CD8-positive, alpha-beta T cell (primary cell): ENCODE measurements at places on chromosomes 4 and X.

GRCh38 chr4:52904421-52904820, 42.3 kb downstream of the RASL11B start:
- no peak for DNase-seq

DNA sequence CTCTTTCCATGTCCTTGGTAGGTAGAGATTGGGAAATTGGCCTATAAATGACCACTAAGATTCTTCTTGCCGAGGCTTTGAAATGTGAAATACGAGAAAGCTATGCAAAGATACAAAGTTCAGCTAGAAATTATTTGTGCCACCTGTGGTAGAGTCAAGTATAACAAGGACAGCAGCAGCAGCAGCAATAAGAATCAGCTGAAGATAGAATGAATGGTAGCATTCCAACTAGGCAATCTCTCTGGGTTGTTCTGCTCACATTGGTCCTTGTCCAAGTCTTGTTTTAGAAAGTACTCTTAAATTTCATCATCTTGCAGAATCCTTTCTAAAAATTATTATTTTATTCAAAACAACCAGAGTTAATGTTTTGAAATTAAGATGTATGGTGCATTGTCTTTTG, 67.8 kb upstream of the PCDH10 start:
- DNase-seq: no peak

GRCh38 chr4:1349359-1350168, 2.6 kb downstream of the UVSSA start:
- no peak for DNase-seq

- no peak for DNase-seq
These were observed 9.0 kb downstream of the CTBP1 start for GRCh38 chr4:1239950-1240307.

- no peak for DNase-seq
These were observed at the start of gene SLC38A5 for GRCh38 chrX:48470110-48470832. Gene SLC38A5, minus strand, starts transcription at chrX:48470260. Its CDS starts 2,336 bp downstream, at chrX:48467924.

GRCh38 chr4:134708616-134709015, 507.0 kb upstream of the PABPC4L start:
- DNase-seq: no peak

- no peak for DNase-seq
These were observed 1413.0 kb downstream of the PCDH7 start for GRCh38 chr4:32133141-32133540.

- DNase-seq: no peak
These were observed 239.6 kb upstream of the VEGFC start for GRCh38 chr4:177032341-177032740.

- peak; percentile 22 for DNase-seq
These were observed 548 bp downstream of the NEUROG2 start for GRCh38 chr4:112515198-112516065.

GRCh38 chr4:7089213-7089986, 21.5 kb upstream of the GRPEL1 start:
- DNase-seq: no peak

GRCh38 chrX:17547658-17548057, 172.7 kb downstream of the NHS start:
- no peak for DNase-seq

DNA sequence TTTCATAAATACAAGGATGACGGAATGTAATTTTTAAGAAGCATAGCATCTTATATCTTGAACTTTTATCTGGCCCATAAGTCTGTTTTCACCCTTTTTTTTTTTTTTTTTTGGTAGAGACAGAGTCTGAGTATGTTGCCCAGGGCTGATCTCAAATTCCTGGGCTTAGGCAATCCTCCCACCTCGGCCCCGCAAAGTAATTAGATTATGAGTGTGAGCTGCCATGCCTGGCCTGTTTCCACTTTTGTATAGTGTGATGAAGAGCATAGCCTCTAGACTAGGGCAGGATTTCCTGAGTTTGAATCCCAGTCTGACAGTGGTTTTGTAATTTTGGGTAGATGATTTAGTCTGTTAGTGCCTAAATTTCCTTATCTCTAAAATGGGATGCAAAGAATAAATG, 11.0 kb downstream of the STIM2 start:
- no peak for DNase-seq

DNA sequence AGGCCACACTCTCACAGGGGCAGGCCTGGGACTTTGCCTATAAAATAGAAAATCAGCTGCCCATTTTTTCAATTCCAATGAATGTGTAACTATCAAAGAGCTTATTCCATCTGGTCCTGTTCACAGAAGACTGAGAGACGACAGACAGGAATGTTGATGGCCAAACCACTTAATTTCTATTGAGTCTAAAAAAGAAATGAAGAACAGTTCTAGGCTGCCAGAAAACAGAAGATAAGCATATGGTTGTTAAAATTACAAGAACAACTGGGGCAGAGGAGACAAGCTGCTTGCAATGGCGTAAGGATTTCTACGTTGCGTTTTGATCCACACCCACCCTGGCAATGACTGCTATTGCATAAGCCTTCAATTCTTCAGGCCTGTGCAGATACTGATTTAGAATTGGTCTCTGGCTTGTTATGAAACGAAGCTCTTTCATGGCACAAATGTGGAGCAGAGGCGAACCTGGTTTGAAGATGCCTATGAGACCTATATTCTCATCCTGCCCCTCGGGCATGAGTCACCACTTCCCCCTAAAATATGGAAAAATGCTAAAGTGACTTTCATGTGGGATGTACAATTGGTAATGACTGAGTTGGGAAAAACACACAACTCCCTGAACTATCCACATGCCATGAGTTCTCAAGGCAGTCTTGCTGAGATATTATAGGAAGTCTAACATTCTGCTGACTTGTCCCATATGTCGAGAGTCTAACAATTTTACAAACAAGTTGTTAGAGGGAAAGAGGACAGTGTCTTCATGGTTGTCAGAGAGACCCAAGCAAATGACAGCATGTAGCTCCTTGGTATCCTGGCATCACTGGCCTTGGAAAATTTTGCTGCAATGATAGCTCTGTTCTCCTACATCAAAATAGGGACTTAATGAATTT, 37.9 kb upstream of the SORBS2 start:
- DNase-seq: no peak

GRCh38 chrX:39202641-39203040, 401.4 kb downstream of the MID1IP1 start:
- DNase-seq: no peak

GRCh38 chr4:58042176-58042575, 932.0 kb upstream of the IGFBP7 start:
- no peak for DNase-seq

- DNase-seq: no peak
These were observed 29.3 kb downstream of the CLCN3 start for GRCh38 chr4:169649545-169650226.

DNA sequence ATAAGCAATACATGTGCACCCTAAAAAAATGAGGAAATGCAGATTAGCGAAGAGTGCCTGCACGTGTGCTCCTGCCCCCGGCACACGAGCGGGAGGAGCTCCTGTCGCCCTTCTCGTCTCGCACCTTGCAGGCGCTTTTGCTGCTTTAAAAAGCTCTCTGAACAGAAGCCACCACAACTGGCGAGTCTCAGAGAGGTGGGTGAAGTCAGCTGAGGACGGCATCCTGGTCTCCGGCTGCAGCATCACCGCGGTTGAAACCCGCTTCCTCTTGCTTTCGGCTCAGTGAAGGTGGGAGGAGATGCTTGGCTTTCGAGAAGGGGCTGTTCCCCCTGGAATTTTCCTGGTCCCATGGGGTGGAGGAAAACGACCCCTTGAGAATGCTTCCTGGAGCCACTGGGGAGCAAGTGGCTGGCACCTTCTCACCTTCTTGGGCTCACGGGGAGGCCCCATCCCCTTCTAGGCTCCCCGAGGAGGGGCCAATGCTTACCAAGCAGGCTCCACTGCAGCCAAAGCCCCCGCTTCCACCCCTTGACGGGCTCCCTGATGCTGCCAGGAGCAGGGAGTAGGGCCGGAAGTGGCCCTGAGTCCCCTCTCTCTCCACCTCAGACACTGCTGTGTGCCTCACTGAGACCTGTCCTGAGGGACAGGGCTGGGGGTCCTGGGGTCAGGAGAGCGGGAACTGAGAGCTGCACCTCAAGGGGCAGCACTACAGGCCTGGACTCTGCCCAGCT, 29.2 kb upstream of the MXD4 start:
- peak; percentile 61 for DNase-seq

DNA sequence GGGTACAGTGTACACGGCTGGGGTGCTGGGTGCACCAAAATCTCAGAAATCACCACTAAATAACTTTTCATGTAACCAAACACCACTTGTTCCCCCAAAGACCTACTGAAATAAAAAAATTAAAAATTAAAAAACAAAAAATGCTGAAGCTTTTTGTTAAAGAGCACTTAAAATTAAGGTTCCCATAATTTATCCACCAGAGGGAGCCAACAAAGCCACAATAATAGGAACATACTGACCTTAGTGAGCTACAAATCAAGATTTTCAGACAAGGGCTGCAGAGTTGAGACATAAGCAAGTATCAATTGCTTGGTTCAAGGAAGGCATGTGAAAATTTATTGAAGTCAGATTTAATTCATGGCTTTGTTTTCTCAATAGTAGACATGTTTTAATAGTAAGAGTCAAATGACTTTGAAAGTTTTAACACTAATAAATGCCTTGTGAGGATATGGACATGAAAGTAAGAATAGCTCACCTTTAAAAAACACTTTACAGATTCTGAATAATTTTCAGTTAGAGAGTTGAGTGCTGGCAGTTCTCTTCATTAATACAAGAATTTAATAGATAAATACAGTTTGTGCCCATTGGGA, 43.0 kb upstream of the SCOC start:
- DNase-seq: peak; percentile 7

GRCh38 chrX:23656684-23657083, 10.6 kb upstream of the PRDX4 start:
- DNase-seq: no peak

- no peak for DNase-seq
These were observed 77.7 kb upstream of the DCAF8L1 start for GRCh38 chrX:28058901-28059300.

- DNase-seq: no peak
These were observed 297.0 kb upstream of the DCAF8L1 start for GRCh38 chrX:28278251-28278650.

DNA sequence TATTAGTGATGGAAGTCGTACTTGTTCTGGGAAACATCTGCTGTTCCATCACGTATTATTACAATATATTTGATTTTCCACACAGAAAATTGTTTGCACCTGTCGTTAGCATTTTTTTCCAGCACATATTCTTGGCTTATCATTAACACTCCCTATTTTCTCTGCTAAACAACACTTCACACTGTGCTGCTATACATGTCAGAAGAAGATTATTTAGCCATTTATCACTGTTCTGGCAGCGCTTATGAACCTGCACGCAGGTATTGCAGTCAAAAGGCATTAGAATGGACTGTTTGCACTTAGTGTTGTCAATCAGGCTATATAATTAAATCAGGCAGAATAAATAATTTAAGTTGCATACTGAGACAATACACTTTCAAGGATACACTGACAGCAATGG, 218.6 kb downstream of the CHM start:
- no peak for DNase-seq

DNA sequence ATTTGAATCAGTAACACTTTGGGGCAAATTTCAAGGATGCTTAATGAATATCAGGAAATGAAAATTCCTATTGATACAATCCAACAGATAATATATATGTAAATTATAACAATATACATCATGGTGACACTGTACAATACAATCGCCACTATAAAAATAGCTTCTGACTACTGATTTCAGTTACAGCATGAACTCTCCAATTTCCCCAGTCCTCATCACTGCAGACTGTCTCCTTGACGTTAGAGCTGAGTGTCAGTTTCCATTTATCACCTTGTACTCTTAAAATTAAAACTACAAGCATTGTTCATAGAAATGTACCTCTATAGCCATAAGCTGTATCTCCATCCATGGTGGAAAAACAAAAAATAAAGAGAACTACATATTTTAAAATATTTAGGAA, 23.4 kb downstream of the TBC1D9 start:
- DNase-seq: no peak

GRCh38 chrX:106774981-106775380, 27.5 kb upstream of the TBC1D8B start:
- no peak for DNase-seq

GRCh38 chrX:100408713-100409609, 1.1 kb downstream of the PCDH19 start:
- DNase-seq: no peak

DNA sequence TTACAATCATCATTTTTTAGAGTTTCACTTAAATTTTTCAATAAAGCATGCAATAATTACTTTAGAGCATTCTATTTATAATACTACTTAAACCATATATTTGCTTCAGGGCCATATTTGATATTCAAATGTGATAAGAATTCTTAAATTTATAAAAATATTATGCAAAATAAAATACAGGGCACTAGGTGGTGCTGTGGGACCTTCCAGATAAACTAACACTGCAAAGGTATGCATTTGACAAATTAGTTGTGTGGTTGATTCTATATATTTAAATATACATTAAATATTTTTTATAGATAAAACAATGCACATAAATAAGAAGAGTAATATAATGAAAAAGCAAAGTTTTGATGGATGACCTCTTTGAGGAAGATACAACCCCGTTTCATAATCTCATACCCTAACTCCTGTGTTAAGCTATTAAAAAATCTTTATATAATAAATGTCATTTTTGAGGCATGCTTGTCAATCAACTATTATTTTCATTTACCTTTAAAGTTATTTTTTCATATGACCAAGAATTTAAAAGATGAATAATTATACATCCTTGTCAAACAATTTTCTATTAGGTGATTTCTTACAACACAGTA, 128.4 kb downstream of the REELD1 start:
- no peak for DNase-seq

DNA sequence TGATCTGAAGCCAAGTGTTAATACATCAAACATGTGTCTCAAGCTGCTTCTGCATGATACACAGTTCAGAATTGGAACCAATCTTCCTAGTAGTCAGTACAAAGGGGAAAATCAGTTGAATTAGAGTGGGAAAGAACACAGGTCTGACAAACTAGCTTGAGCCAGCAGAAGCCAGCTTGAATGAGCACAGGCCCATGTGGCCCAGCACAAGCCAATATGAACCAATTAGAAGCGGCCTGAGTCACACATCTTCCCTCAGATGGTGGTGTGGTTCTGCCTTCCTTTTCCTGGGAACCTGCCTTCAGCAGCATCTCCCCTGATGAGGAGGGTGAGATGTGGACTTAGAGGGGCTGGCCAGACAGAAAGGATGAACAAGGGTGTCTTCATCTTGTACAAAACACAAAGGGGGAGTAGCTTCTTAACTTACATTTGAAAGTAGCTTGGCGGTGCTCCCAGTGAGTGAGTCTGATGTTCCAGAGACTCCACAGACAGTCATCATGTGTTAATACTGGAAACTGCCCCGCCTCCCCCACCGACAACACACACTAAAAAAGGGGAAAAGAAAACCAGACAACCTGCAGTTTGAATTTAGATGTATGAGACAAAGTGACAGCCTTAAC, 72.0 kb downstream of the FRMPD4 start:
- no peak for DNase-seq

- DNase-seq: no peak
These were observed 292.5 kb downstream of the USP46 start for GRCh38 chr4:52366621-52367020.

DNA sequence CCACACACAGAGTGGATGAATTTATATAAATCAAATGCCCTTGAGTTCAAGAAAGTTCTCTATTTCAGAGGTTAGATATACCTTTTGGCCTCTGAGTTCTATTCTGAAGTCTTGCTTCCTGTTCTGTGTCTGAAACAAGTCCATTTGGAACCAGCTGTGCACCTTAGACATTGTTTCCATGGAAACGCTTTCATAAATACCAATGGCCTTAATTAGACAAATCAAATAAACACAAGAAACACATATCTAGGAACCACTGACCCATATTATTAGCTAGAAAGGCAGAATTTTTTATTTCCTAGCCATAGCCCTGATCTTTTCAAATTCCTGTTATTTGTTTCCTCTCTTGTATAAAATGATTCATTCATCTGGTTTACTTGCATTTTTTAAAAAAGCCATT, 8.4 kb upstream of the C4orf54 start:
- no peak for DNase-seq

GRCh38 chr4:8656185-8656517, 63.6 kb downstream of the CPZ start:
- no peak for DNase-seq
